ENCODE measurements at places on chromosomes 4 and X. TPM values are rescaled to one million over a fixed set of nuclear protein-coding genes. Genes with fewer than 3 reads are reported as not detected.

- DNase-seq = no peak
These were observed 183.6 kb downstream of the ENOX2 start for GRCh38 chrX:130719413-130719812.

DNA sequence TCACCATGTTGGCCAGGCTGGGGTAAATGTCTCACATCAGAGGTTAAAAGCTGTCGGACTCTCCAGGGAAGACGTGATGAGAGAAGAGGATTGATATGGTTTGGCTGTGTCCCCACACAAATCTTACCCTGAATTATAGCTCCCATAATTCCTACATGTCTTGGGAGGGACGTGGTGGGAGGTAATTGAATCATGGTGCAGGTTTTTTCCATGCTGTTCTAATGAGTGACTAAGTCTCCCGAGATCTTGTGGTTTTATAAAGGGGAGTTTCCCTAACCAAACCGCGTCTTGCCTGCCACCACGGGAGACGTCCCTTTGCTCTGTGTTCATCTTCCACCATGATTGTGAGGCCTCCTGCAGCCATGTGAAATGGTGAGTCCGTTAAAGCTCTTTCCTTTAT lies 64.4 kb downstream of the ASMT start:
- DNase-seq = peak; percentile 31

DNA sequence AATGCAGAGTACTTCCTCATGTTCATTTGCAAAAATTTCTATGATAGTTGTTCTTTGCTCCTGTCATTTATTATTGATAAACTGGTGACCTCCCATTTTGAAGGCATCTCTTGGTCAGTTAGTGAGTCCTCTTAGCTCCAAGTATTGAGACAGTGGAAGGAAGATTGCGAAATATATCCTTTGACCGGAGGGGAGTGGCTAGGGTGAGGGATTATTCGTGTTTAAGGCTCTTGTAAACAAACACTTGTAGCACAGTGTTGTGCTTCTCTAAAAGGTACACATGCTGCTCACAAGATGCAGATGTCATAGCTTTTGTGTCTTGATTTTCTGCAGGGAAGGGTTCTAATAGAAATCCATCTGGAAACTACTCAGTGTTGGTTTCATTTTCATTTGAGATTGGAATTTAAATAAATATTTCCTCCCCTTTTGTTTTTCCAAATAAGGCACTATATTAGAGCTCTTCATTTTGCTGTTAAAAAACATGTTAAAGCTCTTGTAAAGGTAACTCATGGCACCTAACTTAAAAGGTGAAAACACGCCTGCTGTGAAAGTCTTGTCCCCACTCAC lies 21.8 kb downstream of the TXLNG start:
- no peak for DNase-seq

DNA sequence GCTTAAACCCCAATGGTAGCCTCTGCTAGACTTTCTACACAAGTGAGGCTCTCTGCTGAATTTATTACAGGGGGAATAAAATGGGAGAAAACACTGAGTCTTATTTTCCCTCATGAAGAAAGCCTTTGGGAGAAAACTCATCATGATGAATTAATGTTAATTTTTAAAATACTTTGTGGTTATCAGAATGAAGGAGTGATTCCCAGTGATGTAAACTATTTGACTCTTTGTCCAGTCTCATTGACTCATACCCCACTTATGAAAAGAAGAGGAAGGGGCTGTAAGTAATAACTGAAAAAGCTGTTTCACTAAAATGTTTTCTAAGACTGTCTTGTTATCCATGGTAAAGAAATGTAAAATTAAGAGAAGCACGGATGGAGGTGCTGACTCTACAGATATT lies 208.8 kb downstream of the GRIA3 start:
- DNase-seq = no peak

VSIG1 gene
- total RNA-seq = 0.91 TPM

DNA sequence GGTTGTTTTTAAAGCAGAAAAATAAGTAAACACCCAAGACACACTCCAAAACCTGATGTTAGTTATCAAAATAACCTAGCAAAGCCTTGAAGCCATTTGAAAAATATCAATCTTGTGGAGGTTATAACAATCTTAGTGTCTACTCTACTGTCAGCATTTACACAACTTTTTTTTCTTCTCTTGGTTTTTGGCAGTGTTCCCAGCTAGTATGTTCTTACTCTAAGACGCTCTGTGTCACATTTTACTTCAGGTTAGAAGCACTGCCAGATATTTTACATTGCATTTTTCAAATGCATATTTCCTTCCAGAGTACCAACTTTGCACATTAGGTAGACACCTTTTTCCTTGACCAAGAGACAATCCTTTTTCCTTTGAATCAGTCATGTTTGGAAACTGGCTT lies 114.0 kb upstream of the INPP4B start:
- DNase-seq = no peak

GRCh38 chr4:26212528-26212927 lies 108.3 kb upstream of the RBPJ start:
- DNase-seq = no peak

UGT2B17 gene
- total RNA-seq = not detected

- no peak for DNase-seq
These were observed 101.5 kb upstream of the MAML3 start for GRCh38 chr4:140255467-140255866.

GRCh38 chr4:99447513-99447912 lies 12.4 kb upstream of the ADH7 start:
- DNase-seq = no peak

GAGE12D gene
- total RNA-seq = not detected

Data from Caki2 (cell line).